Colonic mucosa (tissue), 4 donors: ENCODE measurements at places on chromosomes 1 and 21.

DNA sequence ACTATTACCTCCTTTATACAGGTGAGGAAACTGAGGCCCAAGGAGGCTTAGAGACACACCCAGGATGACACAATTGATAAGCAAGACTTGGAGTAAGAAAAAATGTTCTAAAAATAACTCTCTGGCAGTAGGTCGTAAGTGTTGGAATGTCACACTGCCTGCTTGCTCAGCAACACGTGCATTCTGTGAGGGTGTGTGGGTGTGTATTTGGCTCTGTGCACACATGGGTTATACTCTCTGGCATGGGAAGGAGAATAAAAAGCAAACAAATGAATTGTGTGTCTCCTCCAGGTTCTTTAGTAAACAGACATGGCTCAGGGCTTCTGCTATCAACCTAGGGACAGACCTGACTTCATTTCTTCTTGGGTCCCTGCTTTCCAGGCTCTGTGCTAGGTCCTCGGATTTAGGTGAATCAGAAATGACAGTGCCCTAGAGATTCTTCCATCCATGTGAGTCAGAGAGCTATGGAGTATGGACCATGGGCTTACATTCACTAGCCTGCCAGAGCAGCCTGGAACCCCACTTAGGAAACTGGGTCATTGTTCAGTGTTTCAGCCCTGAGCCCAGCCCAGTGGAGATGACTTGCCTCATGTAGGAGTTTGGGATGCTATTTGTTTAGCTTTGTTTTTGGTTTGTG lies 72.4 kb downstream of the ELAVL4 start:
- no peak for DNase-seq

DNA sequence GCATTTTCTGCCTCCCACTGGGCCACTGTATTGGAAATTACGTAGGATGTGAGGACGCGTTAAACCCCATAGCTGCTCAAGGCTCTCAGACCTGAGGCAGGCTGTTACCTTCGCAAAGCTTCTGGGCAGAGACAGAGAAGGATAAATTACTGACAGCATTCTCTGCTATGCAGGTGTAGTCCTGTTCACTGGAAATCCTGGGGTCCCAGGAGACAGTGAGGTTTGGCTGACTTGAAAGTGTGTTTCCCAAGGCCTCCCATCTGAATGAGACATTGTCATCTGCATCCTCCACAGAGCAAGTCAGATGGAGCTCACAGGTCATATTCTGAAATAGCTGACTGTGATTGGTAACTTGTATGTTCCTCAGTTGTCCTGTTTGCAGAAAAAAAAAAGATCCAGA lies 32.0 kb downstream of the SLAMF6 start:
- DNase-seq: no peak

GRCh38 chr1:200316148-200316803 lies 93.6 kb downstream of the ZNF281 start:
- DNase-seq: no peak

GRCh38 chr1:42002220-42002619 lies 83.5 kb upstream of the HIVEP3 start:
- no peak for DNase-seq

- no peak for DNase-seq
These were observed 44.1 kb upstream of the RAB4A start for GRCh38 chr1:229226796-229227195.

GRCh38 chr1:62716397-62716796 lies 28.2 kb upstream of the DOCK7 start:
- DNase-seq: no peak

DNA sequence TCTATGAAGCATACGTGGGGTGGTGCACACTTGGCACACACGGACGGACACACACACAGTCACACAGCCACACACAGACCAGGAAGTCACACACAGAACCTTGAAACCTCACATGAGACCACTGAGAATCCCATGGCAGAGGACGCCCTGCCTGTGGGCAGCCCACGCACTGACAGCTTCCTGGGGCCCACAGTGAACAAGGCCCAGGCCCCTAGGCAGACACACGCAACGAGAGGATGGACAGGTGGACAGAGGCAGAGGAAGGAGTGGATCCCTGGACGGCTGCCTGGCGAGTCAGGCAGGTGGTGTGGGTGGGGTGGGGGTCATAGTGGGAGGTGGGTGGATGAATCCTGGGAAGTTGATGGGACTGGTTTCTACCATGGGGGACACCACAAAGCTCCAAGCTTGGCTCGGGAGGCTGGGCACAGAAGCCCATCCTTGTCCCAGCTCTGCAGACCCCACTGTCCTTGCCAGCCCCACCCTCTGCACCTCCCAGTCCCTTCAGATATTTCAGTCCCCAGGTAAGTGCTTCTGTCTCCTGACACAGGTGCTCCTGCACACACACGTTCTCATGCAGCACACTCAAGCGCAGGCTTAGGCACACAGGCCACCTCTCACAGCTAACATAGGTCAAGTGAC lies 49.1 kb downstream of the WNT9A start:
- DNase-seq: no peak

GRCh38 chr1:153488731-153489130 lies 28.3 kb upstream of the S100A7 start:
- DNase-seq: no peak

- DNase-seq: no peak
These were observed 362.4 kb downstream of the NEGR1 start for GRCh38 chr1:71919811-71920509.

- DNase-seq: no peak
These were observed 298.3 kb downstream of the GPATCH2 start for GRCh38 chr1:217332431-217333065.

DNA sequence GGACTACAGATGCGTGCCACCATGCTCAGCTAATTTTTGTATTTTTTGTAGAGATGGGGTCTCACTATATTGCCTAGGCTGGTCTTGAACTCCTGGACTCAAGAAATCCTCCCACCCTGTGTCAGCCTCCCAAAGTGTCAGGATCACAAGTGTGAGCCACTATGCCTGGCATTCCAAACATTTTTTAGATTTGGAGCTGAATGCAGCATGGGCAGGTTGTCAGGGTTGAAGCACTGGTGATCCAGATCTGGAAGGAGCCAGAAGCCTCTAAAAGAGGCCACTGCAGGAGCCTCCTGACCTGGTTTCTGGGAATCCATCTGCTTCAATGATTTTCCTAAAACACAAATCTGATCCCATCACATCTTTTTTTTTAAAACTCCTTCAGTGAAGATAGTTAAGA lies 1.8 kb upstream of the CTPS1 start:
- DNase-seq: no peak

- DNase-seq: no peak
These were observed 113.9 kb upstream of the USP24 start for GRCh38 chr1:55329091-55329490.

- no peak for DNase-seq
These were observed 7.8 kb downstream of the PSMB2 start for GRCh38 chr1:35633547-35633946.

- DNase-seq: no peak
These were observed 178.3 kb downstream of the CACNA1E start for GRCh38 chr1:181661569-181661968.

DNA sequence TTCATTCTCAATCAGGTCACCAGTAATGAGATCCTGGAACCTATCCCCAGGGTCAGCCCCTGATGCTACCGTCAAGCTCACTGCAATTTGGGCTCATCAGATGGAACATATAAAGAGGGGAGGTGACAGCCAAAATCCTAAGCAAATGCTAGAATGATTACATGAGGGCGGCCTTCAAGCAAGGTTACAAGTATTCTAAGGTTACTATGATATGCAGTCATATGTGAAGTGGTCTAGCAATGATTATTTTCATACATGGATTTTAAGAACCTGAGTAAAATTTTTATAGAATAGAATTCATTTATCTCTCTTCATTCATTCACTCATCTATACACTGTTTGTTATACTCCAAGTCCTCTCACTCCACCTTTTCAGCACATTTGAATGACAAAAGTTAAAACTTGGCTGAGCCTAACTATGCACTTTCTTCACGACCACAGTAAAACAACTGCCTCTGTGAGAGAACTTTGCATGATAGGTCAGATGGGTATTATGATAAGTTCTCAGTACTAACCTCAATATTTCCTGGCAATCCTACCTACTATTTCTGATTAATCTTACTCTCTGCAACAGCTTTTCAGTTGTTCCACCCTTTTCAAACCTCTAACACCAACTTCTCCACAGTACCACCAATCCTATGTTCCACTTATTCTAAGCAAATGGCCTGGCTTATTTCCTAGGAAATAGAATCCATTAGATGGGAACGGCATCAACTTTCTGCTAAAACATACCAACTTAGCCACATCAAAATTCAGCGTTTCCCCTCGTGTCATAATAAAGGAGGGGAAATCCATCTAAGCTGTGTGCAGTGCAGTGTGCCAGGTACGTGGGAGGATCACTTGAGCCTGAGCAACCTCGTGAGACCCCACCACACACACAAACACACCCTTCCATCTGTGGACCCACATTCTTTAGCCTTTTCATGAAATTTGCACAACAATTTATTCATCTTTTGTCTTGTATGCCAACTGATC lies 32.0 kb downstream of the LHX9 start:
- DNase-seq: no peak
